ENCODE measurements at places on chromosomes 7 and 10.

DNA sequence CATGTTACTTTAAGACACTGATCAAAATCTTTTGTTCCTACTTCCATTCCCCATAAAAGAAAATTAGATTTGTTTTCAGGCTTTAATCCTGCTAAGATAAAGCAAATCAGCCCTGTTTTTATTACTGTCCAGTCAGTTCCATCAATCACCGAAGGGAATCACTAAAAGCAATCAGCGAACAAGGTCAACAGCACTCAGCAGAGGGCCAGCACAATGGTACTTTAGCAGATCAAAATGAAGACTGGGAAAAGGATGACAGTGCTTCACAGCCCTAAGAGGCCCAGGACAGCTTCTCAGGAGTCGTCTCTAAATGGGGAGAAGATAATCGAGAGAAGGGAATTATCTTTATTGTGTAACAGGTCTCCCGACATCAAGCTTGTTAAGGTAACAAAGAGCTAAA, 32.7 kb downstream of the SEM1 start:
- no peak for DNase-seq

DNA sequence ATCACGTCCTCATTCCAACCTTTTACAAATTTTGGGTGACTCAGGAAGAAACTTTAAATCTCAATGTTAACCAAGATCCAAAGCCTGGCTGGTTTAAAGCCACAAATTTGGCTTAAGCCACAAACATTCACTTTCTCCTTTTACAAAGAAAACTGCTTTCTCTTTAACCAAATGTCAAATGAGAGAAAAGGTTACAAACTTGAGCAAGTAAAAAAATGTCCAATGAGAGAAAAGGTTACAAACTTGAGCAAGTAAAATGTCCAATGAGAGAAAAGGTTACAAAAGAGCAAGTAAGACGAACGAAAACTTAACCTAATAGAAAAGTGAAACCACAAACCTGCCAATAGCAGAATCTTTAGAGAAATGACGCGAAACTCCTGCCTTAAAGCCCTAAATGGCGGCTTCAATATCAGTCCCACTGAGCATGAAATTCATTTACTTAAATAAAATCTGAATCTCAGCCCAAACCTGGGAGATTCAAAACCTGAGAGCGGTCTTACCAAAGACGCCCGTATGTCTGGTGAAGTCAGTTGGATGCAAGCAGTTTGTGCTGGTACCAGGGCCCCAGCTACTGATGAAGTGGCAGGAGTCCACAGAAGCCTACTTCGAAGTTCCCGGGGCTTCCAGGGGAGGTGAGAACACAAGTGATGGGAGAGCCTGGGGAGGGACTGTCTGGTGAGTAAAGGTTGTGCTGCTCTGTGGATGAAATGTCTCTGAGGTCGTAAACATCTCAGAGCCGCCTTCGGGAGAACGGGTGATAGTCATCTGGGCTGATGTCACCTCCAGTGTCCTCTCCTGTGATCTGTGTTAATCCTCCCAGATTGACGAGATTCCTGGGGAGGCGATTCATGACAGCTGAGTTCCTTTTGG, 74.6 kb downstream of the PAXIP1 start:
- peak; percentile 50 for DNase-seq

- no peak for DNase-seq
Measured at GRCh38 chr10:74799721-74800221, 26.6 kb upstream of the KAT6B start.

DNA sequence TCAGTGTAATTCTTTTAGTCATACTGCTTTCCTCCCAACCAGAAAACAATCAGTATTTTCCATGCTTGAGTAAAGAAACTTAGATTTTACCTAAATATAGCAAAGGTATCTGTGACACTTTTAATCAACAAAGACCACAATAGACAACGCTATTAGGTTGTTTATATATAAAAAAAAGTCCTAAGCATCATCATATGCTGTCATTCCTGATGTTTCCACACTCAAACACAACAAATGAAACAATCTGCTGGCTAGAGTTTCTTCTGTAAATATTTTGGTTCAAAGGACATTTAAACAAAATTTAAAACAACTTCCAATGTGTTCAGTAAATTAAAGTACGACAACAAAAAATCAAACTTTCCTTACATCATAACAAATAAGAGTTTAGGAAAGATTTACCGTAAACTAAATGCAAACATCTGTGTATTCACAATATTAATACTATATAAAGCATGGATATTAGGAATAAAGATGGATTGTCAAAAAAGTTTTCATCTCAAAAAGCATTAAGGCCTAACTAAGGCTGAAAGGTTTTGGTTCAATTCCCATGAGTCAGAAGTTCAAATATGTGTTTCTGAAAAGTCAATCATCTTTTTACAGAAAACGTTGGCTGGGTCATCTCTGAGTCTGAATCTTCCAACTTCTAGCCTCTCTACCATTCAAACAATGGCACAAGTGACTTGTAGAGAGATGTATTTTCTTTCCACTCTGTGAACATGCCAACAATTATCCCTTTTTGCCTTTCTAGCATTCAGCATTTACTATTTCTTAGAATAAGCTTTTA, 157.1 kb downstream of the CRPPA start:
- DNase-seq = no peak

DNA sequence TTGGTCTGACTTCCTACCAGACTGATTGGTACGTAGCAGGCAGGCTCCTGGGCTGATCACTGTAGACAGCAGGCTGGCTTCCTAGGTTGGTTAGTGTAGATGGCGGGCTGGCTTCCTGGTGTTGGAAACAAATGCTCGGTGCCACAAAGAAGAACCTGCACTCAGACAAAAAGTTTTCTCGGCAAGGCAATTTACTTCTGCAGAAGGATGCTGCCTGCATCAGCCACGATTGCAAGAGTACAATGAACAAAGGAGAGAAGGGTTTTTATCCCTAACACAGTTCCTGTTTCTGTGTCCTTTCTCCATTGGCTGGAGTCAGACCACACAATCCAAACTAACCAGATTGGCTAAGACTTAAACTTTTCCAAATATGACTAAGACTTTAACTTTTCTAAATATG, 123.6 kb upstream of the PPP2R2D start:
- DNase-seq = no peak

DNA sequence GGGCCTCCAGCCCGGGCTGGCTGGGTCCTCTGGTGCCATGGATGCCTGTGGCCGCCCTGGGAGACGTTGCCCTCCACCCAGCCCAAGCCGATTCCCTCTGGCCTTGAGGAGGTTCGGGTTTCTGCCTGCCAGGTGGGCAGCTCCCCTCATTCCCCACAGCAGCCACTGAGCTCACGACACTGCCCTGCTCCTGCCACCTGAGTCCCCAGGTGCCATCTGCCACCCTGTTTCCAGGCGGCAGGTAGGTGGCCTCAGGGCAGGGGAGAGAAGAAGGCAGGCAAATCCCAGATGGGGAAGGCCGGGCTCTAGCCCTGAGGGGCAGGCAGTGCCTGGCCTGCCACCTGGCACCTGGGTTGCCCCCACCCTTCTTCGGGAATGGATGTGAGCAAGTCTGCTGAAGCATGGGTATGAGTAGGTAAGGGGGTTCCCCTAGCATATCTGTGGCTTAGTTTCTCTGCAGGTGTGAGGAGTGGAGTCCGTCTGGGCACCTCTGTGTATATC, 92.2 kb upstream of the PPIF start:
- no peak for DNase-seq
